ENCODE measurements at places on chromosomes 5 and 9.

DNA sequence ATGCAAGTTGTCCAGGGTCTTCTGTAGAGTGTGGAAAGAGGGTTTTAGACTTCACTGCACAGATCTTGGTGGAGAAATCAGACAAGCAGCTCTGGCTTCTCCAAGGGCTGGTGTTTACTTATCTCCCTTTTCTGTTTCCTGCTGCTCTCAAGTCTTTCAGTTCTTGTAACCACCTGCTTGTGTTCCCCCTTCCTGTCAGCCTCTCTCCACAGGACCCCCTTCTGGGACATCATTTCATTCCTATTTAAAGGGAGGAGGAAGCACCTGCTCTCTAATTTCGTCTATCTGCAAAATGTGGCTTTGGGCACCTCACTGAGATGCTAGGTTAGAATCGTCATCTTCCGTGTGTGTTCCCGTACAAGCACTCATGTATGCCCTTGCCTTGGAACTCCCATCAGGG is 636.2 kb downstream of the MTRR start:
- no peak for DNase-seq

DNA sequence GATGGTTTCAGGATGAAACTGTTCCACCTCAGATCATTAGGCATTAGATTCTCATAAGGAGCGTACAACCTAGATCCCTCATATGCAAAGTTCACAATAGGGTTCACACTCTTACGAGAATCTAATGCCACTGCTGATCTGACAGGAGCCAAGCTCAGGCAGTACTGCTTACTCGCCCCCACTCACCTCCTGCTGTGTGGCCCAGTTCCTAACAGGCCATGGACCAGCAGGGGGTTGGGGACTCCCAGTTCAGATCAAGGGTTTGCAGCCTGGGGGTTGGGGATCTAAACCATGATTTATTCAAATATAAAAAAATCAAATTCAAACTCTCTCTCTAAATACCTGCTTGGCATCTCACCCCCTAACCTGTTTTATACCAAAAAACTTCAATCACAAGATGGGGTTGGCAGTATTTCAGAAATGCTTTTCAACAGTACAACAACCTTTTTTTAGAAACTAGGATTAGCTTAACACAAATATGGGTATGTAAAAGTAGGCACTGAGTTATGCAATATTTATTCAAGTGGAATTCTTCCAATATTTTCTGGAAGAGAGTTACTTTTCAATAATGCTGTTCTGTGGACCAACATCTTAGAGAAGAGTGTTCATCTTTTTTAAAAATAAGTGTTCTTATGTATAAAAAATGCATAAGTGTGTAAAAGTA is 30.1 kb upstream of the SLC12A2 start:
- DNase-seq = no peak

- DNase-seq = no peak
Observed at GRCh38 chr5:135978212-135978631, 23.4 kb upstream of the LECT2 start.

- DNase-seq = no peak
Observed at GRCh38 chr5:74205767-74206578, 434.6 kb downstream of the ENC1 start.

DNA sequence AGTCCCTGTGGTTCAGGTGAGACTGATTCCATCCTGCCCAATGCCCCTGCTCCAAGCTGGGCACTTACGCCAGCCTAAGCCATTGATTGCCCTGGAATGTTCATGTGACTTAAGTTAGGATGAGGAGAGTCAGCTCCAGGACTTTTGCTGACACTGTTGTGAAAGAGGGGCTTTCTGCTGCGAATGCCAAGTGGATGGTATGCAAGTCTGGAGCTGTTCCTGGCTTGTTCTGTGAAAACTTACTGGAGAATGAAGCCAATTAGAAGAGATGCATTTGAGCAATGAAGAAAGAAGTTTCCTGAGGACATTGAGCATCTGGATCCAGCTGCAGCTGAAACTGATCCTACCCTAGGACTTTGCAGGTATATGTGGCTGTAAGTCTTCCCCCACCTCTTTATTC is 61.2 kb upstream of the ZFR start:
- no peak for DNase-seq

GRCh38 chr9:95791286-95791685 is 84.2 kb upstream of the ERCC6L2 start:
- DNase-seq = no peak

DNA sequence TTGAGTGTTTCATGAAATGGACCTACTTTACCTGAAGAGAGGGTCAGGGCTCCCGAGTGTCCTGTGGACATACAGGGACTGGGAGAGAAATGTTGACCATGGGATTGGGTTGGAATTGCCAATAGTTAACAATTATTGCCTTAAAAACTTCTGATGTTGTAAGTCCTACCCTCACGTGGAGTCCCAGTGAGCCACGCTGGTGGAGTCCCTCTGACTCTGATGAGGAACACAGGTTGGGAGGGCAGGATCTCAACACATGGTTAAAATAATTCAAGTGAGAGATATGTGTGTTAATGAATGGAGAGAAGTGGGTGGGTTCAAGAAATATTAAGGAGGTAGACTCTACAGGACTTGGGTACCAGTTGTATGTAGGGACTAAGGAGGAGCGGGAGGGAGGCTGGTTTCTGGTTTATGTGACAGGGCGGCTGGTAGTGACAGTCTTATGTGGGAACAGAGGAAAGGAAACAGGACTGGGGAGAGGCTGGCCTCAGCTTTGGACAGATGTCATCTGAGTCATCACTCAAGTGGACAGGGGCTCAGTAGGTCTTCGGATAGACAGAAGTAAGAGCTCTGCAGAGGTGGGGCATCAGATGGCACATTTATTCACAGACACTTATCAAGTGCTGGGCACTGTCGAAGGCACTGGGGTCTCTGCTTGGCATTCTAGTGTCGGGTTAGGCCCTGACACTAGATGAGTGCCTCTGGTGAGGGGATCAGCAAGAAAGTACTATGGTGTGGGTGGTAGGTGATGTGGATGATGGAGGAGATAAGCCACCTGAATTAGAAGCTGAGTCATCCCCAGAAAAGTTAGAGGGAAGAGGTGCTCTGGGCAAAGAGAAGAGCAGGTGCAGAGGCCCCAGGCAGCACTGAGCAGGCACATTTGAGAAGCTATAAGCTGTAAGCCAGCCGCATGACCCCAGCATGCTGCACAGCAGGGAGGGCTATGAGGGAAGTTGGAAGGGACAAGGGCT is 27.2 kb downstream of the MAML1 start:
- DNase-seq = no peak

- DNase-seq = no peak
Observed at GRCh38 chr5:103569313-103570060, 6.9 kb upstream of the NUDT12 start.

DNA sequence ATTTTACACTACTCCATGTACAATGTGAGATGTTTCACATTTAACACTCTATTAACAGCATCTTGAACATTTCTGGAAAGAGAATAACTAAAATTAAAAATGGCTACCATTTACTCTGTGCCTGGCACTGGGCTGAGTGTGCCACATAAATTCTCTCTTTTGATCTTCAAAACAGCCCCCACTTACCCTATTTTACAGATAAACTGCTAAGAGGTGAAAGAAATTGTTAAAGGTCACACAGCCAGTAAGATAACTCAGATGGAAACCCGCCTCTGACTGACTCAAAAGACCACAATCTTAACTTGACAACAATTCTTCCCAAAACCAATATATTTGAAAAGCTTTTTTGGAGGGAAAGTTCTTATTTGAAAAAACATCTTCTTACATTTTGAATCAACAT is 97.3 kb downstream of the MAPKAP1 start:
- DNase-seq = no peak

GRCh38 chr9:77028478-77028877 is 9.0 kb downstream of the FOXB2 start:
- DNase-seq = no peak

GRCh38 chr9:79610791-79611614 is 39.2 kb downstream of the TLE4 start:
- DNase-seq = peak; percentile 68

DNA sequence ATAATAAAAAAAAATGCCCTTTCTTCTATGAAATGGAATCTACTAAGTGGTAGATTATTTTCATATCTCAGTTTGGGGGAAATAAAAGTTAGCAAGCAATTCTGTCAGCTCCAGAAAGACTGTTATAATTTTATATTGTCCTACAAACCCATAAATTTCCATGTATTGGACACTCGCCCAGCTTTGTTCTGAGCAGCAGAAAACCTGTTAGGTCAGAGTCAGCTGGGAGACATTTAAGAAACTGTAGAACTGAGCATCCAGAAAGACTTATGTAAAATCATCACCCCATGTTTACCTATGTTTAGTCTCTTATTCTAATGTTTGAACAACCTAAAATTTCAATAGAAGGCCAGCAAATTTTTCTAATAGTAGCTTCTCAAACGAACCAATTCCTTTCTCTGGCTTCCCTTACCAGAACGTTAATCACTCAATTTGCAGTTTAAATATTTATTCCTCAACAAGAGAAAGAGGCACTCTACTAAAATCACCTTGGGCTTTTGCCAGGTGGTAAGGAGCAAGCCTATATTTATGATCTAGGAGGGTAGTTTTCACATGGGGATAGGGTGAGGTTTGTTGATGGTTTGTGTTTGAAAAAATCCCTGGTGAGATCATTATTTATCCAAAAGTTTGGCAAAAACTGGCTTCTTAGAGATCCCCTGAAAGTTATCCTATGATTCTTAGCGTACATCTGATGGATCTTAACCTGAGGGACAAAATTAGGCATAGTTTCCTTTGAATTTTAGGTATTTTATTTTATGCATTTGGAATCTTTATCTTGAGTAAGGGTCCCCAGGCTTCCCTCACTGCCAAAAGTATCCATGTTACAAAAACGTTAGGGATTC is 34.4 kb downstream of the MACROH2A1 start:
- DNase-seq = no peak

DNA sequence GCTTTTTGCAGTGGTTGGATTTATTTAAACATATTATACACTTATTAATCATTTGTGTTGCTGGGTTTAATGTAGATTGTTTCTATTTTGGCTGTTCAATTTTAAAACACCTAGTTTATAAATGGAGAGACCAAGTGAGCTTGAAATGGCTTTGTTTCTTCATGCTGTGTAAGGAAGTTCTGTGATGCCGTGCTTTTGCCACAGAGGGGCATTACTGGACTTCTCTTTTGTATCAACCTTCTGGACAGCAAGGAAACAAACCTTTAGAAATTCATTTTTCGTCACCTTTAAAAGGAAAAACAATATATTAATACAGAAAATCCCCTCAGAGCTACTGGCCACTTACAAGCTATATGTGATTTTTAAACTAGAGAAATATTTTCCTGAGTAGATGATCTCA is 81.9 kb downstream of the DMRTA1 start:
- DNase-seq = peak; percentile 45

GRCh38 chr5:52783226-52783959 is 4.3 kb upstream of the ITGA1 start:
- DNase-seq = peak; percentile 87

- no peak for DNase-seq
Observed at GRCh38 chr9:89790542-89791109, 185.8 kb downstream of the GADD45G start.

GRCh38 chr5:59598547-59598874 is 295.0 kb downstream of the PDE4D start:
- DNase-seq = no peak

DNA sequence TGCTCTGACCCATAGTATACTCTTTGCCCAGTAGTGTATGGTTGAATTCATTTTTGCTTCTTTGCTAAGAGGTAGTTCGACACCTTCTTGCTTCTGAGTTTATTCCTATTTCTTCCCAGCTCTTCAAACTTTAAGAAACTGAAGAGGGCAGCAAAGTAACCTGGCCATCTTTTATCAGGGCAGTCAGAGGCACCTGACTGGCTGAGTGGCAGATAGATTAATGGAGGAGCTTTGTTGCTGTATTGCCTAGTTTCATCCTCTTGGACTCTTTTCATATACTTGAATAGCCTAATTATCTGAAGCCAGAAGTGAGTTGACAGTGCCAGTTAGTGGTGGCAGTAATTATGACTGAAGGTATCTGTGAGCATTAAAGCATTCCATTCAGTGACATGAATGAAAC is 82.5 kb downstream of the UHRF2 start:
- DNase-seq = no peak

GRCh38 chr5:151577566-151577965 is 13.6 kb downstream of the FAT2 start:
- DNase-seq = no peak

DNA sequence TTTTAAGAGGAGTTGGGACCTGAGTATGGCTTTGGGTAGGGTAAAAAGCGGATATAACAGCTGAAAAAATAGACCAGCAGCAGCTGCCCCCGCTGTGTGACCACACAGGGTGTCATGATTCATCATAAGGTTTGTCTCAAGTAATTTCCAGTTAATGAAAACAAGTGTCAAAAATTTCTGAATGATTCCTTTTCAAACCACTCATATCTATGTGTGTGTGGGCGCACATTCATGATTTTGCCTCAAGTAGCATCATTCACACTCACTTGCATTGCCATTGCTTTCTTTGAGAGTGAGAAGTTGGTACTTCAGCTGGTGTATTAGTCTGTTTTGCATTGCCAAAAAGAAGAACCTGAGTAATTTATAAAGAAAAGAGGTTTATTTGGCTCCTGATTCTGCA is 12.1 kb upstream of the TNFAIP8 start:
- peak; percentile 35 for DNase-seq

DNA sequence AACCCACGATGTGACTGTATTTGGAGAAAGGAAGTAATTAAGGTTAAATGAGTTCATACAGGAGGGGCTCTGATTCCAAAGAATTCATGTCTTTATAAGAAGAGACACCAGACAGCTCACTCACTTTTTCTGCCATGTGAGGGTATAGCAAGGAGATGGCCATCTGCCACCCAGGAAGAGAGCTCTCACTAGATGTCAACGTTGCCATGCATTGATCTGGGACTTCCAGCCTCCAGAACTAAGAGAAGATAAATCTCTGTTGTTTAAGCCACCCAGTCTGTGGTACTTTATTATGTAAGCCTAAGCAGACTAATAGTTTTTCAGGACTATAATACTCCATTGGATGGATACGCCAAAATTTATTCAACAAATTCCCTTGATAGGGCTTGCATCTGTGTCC is 89.8 kb upstream of the RAD23B start:
- DNase-seq = no peak

- no peak for DNase-seq
Observed at GRCh38 chr9:131406563-131407436, 12.9 kb downstream of the PRRC2B start.

DNA sequence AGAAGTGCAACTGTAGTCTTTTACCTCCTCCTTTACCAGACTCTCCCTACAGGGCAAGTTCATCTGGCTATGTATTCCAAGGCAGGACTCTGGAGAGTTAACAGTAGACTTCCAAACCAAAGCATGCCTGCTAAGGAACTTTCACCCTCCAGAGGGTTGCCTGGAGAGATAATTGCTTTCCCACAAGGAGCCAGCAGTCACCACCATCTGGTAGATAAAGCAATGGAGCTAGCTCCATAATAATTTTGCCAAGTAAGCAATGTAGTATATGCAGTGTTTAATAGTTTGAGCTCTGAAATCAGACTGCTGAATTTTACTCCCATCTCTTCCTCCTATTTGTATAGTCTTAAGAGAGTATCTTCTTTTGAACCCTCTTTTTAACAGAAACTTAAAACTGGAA is 566.8 kb upstream of the PTGER4 start:
- no peak for DNase-seq

GRCh38 chr5:103450333-103451061 is 112.1 kb downstream of the NUDT12 start:
- DNase-seq = peak; percentile 87

GRCh38 chr5:159838551-159839222 is 77.6 kb upstream of the ADRA1B start:
- peak; percentile 28 for DNase-seq

- no peak for DNase-seq
Observed at GRCh38 chr5:132779961-132780360, 2.9 kb upstream of the SEPTIN8 start.

GRCh38 chr5:126595486-126596083 is 566 bp upstream of the ALDH7A1 start:
- DNase-seq = no peak

Data from HT1080 (cell line).